ENCODE measurements at places on chromosomes 6 and 20. TPM values are rescaled to one million over a fixed set of nuclear protein-coding genes. Genes with fewer than 3 reads are reported as not detected.

Gene ETV7
- total RNA-seq = 0.20 TPM

- H3K27ac ChIP-seq = no peak overlapping the region
- no peaks in the 10 kb centered on the region for H3K4me1 ChIP-seq
- no peak overlapping the region for H3K4me3 ChIP-seq
These were observed 88.1 kb upstream of the ZFP64 start for GRCh38 chr20:52279706-52280105.

- no peak overlapping the region for H3K27ac ChIP-seq
- no peak overlapping the region for H3K4me3 ChIP-seq
- peaks cover 5% of the 10 kb centered on the region for H3K36me3 ChIP-seq
- no peaks in the 10 kb centered on the region for H3K27me3 ChIP-seq
- DNase-seq = no peak
These were observed 12.7 kb downstream of the ELOVL5 start for GRCh38 chr6:53336070-53336469.

GRCh38 chr6:19864285-19864684 is 27.1 kb downstream of the ID4 start:
- no peaks in the 10 kb centered on the region for H3K36me3 ChIP-seq
- H3K4me3 ChIP-seq = no peak overlapping the region

GRCh38 chr6:76803038-76803580 is 660.2 kb downstream of the HTR1B start:
- no peak overlapping the region for H3K27ac ChIP-seq
- no peaks in the 10 kb centered on the region for H3K27me3 ChIP-seq
- no peak overlapping the region for H3K4me3 ChIP-seq
- no peak for DNase-seq

DNA sequence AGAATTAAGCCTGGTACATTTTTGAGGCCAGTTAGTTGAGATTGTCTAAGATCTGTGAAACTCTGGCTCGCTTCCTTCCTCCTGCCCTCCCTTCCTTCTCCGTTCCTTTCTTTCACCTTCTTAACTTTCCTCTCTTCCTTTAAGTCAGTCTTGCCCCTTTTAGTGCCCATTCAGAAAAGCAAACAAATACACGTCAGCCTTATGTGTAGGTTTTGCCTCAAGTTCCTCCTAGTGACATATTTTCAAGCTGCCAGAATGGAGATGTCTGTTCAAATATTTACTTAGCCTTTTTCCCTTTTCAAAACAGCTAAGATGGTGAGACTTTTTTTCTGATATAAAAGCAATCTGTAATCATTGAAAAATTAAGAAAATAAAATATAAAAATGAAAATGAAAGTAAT is 178.4 kb downstream of the FARS2 start:
- no peak overlapping the region for H3K27ac ChIP-seq
- no peaks in the 10 kb centered on the region for H3K4me1 ChIP-seq
- DNase-seq = no peak
- H3K4me3 ChIP-seq = no peak overlapping the region

- H3K36me3 ChIP-seq = no peaks in the 10 kb centered on the region
- H3K27me3 ChIP-seq = no peaks in the 10 kb centered on the region
- H3K27ac ChIP-seq = no peak overlapping the region
These were observed 236.9 kb downstream of the GMDS start for GRCh38 chr6:2008383-2008976.

DNA sequence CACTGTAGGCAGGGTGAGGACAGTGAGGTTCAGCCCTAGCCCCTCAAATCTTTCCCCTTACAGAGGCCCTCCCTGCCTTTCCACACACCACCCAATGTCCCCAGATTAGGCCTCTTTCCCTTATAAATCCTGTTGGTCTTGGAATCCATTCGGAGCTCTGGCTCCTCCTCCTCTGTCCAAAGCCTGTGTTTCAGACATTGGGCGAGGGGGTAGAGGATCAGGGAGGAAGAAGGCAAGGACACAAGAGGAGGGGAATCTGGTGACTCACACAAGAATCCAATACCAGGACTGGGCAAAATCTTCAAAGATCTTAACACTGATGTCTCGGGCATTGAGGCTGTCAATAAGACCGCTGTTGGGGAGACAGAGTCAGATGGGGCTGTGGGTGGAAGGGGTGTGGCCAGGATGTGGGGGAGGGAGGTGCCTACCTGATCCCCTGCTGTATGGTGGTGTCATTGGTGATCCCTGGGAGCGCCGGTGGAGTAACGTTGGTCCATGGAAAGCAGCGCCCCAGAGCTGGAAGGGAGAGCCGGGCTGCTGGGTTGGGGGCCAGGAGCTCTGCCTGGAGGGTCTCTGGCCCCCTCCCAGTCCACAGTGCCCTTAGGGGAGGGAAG is 7.6 kb downstream of the SLC44A4 start:
- no peaks in the 10 kb centered on the region for H3K4me1 ChIP-seq
- no peaks in the 10 kb centered on the region for H3K36me3 ChIP-seq
- no peaks in the 10 kb centered on the region for H3K27me3 ChIP-seq
- DNase-seq = no peak
- H3K27ac ChIP-seq = no peak overlapping the region

GRCh38 chr6:38957426-38957825 is 91.2 kb upstream of the GLP1R start:
- H3K27ac ChIP-seq = peak overlapping the region; percentile 63
- H3K36me3 ChIP-seq = peaks cover 6% of the 10 kb centered on the region
- H3K27me3 ChIP-seq = no peaks in the 10 kb centered on the region
- H3K4me1 ChIP-seq = peaks cover 16% of the 10 kb centered on the region
- DNase-seq = peak; percentile 45

DNA sequence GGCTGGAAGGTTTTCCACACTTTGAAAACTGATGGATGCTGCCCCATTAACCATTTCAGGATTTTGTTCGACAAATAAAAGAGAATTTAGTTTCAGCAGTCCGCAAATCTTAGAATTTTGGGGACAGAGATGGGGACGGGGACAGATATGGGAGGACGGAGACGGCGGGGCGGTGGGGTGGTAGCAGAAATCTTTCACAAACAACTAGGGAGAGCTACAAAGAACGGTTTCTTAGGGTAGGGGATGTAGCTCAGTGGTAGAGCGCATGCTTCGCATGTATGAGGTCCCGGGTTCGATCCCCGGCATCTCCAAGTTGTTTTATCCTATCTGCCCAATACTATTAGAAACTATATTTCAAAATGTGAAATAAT is 15.1 kb downstream of the HMGN4 start:
- H3K4me1 ChIP-seq = peaks cover 21% of the 10 kb centered on the region
- H3K27me3 ChIP-seq = no peaks in the 10 kb centered on the region
- H3K4me3 ChIP-seq = no peak overlapping the region
- H3K36me3 ChIP-seq = peaks cover 7% of the 10 kb centered on the region

Gene JAG1
- total RNA-seq = 62.5 TPM

- H3K27ac ChIP-seq = no peak overlapping the region
- no peak overlapping the region for H3K4me3 ChIP-seq
- peak; percentile 64 for DNase-seq
- H3K4me1 ChIP-seq = peaks cover 9% of the 10 kb centered on the region
These were observed 74.0 kb downstream of the ZBTB2 start for GRCh38 chr6:151317103-151317994.

- H3K36me3 ChIP-seq = peaks cover 17% of the 10 kb centered on the region
- no peak overlapping the region for H3K4me3 ChIP-seq
- no peak for DNase-seq
These were observed 72.5 kb downstream of the ARHGAP18 start for GRCh38 chr6:129637340-129638054.

All from MCF 10A (cell line).